ENCODE measurements at places on chromosomes 12 and 14.
A peak's percentile ranks its signal among the peaks of the same experiment; 100 is the strongest.

DNA sequence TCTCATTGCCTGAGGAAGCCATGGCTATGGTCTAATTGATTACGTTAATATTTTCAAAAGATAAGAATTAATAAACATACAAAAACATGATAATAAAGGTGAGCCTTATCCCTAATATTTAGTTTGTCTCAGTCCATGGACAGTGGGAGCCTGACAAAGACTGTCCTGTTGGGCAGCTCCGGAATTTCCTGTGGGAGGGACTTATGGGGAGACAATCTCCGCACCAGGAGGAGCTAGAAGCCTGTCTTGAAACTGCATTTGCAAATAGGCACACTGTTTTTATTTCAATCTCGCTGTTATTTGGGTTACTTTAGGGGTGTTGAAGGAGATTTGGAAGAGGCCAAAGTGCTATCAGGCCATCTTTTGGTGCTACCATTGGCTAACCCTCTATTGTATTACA lies 50.8 kb upstream of the ZDHHC17 start:
- no peak for DNase-seq

GRCh38 chr12:114213055-114213581 lies 192.8 kb downstream of the TBX5 start:
- peak; percentile 31 for DNase-seq

DNA sequence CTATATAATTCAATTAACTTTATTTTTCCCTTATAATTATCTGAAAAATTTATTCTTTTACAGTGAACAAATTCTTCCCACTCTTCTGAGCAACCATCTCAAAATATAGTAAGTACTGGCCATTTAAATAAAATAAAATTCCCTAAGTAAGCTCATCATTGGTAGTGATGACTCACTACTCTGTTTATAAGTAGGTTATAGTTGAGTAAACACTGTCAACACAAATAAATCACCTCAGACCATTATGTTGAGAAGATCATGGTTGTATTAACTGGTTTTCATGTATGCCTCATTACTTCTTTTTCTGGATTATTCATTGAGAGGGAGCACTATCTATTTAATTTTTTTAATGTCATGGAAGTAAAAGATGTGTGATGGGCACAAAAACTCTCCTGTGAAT lies 220.5 kb downstream of the SEC23A start:
- peak; percentile 7 for DNase-seq

DNA sequence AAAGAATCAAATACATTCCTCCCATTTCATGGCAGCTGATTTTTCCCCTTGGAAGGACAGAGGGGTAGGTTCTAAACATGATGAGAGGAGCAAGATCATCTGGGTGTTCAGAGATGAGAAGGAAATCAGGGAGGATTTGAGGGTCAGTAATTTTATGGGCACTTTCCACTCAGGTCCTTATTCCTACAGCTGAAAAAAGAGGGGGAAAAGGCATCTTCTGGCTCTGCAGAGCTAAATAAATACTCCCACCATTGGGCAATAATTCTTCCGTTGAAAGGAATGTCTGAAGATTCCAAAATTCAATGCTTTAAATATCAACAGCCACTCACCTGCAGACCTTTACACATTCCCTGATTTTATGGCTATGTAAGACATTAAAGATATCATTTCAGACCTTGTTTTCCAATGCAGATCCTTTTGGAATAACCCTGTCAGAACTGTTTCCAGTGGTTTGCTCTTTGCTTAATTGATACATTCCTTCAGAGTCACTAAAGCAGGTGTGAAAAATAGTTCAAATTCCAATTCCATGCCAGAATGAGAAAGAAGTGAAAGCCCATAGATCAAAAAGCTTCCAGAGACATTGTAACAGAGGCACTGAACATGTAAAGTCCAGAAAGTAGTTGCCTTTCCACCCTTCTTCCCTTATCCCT lies 233.3 kb upstream of the KRR1 start:
- DNase-seq = no peak

DNA sequence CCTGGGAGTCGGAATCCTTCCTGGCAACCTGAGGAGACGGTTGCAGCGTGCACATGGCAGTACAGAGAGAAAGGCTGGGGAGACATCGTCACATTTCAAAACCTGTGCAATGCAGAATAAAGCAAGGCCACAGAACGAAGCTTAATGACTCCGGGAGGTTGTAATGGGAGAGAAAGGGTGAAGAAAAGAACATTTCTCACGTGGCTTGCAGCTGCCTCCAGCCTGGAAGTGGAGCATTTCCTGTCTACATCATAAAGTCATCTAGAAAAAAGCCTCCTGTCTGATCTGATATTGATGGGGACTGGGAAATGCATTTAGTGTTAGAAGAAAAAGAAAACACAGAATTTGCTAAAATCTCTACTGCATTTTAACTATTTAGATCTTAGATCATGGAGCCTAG lies 209.3 kb downstream of the TMEM132C start:
- DNase-seq = no peak

DNA sequence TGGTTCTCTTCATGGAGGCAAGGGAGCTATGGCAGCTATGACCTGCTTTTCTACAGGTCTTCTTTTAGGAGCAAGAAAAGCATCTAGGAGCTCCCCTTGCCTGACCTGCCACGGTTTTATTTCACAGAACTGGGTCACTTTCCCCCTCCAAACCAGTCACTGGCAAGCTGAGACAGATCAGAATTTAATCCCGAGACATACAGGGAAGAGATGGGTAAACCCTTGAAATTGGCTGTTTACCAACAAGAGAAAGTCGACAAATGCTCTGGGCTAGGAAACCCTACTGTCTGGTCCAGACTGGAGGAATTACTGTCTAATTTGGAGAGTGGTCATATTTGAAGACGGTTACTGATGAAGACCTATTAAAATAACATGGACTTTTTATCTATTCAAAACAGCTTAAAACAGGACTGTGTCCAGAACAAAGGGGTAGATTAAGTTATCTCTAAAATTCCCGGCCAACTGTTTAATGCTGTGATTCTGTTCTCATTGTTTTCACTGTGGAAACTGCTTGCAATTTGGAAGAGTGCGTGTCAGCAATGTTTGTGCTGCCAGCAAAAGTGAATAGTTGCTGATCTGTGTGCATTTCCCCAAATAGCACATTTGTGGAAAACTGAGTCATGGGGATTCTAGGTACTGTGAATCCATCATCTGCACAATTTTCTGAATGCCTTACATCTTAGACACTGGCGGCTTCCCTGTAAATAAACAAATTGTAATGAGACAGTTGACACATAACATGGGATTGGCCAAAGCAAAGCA lies 73.4 kb upstream of the EEA1 start:
- no peak for DNase-seq

- DNase-seq = no peak
Observed at GRCh38 chr14:76191297-76191696, 39.6 kb downstream of the GPATCH2L start.
